Renal cortical epithelial cell (primary cell): ENCODE measurements at places on chromosomes 6 and 20. TPM values are rescaled to one million over a fixed set of nuclear protein-coding genes. Genes with fewer than 3 reads are reported as not detected.

Gene MAS1
- total RNA-seq: not detected in 2 replicates

Gene MUC21
- total RNA-seq: not detected in 2 replicates

Gene PBOV1
- not detected in 2 replicates for total RNA-seq

Gene ADGRF5
- total RNA-seq: 0.17 and 0.70 TPM in 2 replicates

Gene PLTP
- 10.4 and 32.1 TPM in 2 replicates for total RNA-seq

Gene CLVS2
- under 0.01 TPM in 1 of 2 replicates, not detected in the other for total RNA-seq

Gene TMEM239
- total RNA-seq: not detected in 2 replicates
